ENCODE measurements at places on chromosomes 1 and 21. TPM values are rescaled to one million over a fixed set of nuclear protein-coding genes. Genes with fewer than 3 reads are reported as not detected.

MRPL55 gene
- total RNA-seq = 53.6 TPM

SYTL1 gene
- 25.7 TPM for total RNA-seq

RAP1GAP gene
- 0.46 TPM for total RNA-seq

SPATA45 gene
- not detected for total RNA-seq

IL23R gene
- 0.80 TPM for total RNA-seq

KCTD3 gene
- 6.8 TPM for total RNA-seq

ALX3 gene
- not detected for total RNA-seq

SMPDL3B gene
- total RNA-seq = 0.37 TPM

Measured in activated T-helper 2 cell treated with anti-CD3 and anti-CD28 coated beads, Interferon-gamma antibody, Interleukin-2, Interleukin-4, amounts not matched to agents 10 μg/mL and 5 μg/mL and 100 μg/mL, durations not matched to agents 14 hours and 24 hours and 36 hours (primary cell).